ENCODE measurements at places on chromosomes 7 and 10.

DNA sequence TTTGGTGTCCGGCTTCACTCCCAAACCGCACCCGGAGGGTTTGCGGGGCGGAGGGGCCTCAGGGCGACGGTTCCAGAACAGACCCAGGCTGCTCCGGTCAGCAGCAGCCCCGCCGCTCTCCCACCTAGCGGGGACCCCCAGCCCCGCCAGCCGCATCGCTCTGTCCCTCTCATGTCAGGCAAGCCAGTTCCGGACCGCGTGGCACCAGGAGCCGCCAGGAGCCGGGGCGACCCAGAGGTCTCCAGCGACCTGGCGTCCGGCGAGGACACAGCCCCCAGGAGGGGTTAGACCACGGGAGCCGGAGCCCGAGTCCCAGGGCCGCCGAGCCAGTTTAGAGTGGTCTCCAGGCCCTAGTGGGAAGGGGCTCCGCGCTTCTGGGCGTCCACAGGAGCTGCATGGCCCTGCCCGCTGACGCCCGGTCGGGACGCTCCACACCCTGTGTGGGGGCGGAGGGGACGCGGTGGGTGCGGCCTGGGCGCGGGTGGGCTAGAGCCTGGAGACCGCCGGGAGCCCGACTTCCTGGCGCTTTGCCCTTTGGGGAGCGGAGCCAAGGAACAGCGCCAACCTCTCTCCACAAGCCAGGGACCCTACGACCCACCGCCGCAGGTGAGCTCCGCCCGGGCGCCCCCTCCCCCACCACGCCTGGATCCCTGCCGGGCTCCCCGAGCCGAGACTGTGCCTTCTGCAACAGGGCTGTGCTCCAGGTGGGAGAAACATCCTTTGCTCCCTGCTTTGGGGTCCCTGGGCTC, 43.4 kb downstream of the ZNF117 start:
- H3K36me3 ChIP-seq = no peaks in the 10 kb centered on the region
- H3K27ac ChIP-seq = no peak overlapping the region
- H3K4me3 ChIP-seq = peak overlapping the region; percentile 27

DNA sequence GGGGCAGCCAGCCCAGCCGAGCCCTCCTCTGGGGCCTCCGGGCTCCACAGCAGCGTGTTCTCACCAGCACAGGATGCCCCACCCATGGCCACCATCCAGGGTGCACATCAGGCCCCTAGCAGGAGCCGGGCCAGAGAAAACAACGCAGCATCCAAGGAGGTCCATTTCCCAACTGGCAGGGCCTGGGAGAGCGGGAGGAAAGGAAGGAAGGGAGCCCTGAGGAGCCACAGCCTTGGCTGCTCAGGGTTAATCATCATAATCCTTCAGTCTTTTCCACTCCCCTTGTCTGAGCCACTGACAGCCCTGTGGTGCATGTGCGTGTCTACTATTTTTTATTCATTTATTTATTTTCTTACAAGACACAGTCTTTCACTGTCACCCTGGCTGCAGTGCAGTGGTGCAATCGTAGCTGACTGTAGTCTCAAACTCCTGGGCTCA, 3.6 kb downstream of the PLAC9 start:
- H3K36me3 ChIP-seq = no peaks in the 10 kb centered on the region
- H3K4me1 ChIP-seq = peaks cover 12% of the 10 kb centered on the region
- H3K27ac ChIP-seq = no peak overlapping the region
- H3K27me3 ChIP-seq = peaks cover 2% of the 10 kb centered on the region
- no peak overlapping the region for H3K4me3 ChIP-seq

- H3K27me3 ChIP-seq = no peaks in the 10 kb centered on the region
- no peak overlapping the region for H3K4me3 ChIP-seq
- no peak for DNase-seq
- no peak overlapping the region for H3K27ac ChIP-seq
These were observed 918.4 kb downstream of the SORCS3 start for GRCh38 chr10:105559333-105560097.

DNA sequence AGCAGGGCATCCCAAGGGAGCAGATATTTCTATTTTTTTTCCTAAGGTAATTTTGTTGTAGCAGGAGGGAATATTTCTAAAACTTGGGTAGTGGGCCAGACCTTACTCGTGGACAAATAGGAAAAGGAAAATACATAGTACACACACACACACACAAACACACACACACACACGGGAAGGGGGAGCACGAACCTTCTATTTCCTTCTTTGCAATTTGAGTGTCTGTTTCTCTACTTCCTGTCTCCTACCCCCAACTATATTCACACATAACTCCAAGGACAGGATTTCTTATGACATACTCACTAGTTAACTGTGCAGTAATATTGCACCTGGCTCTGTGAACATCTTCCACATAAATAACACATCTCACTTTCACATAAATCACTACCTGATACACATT, 4.4 kb downstream of the LDB1 start:
- H3K36me3 ChIP-seq = peaks cover 3% of the 10 kb centered on the region
- H3K27ac ChIP-seq = no peak overlapping the region
- no peak overlapping the region for H3K4me3 ChIP-seq
- DNase-seq = no peak

GRCh38 chr7:43018446-43018845, 86.3 kb downstream of the MRPL32 start:
- H3K36me3 ChIP-seq = no peaks in the 10 kb centered on the region
- no peaks in the 10 kb centered on the region for H3K27me3 ChIP-seq
- H3K27ac ChIP-seq = no peak overlapping the region

Data from body of pancreas (tissue), 4 donors.